ENCODE measurements at places on chromosomes 12 and 14.

- no peak for DNase-seq
Measured at GRCh38 chr12:122363782-122364181, 58.7 kb downstream of the CLIP1 start.

- no peak for DNase-seq
Measured at GRCh38 chr14:76434220-76434619, 58.3 kb downstream of the ESRRB start.

- no peak for DNase-seq
Measured at GRCh38 chr12:89461649-89462612, 62.7 kb downstream of the GALNT4 start.

- no peak for DNase-seq
Measured at GRCh38 chr12:5388581-5389535, 43.0 kb upstream of the NTF3 start.

DNA sequence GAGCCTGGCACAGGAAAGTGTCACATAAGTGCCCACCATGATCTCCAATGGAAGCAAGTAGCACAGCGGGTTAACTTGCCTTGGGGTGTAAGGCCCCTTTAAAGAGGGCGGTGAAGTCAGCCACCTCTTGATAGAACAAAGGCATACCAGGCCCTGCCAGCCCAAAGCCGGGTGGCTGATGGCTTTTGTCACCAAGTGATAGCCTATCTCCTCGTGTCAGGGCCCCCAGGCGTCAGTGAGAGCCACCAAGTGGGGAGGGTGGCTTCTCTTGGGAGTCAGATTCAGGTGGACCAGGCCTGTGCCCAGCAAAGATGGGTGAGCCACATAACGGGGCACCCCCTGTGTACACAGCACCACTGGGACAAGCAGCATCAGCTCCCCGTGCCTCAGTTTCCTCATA, 8.3 kb upstream of the MYL2 start:
- no peak for DNase-seq

GRCh38 chr12:104376650-104377513, 73.3 kb downstream of the EID3 start:
- no peak for DNase-seq

DNA sequence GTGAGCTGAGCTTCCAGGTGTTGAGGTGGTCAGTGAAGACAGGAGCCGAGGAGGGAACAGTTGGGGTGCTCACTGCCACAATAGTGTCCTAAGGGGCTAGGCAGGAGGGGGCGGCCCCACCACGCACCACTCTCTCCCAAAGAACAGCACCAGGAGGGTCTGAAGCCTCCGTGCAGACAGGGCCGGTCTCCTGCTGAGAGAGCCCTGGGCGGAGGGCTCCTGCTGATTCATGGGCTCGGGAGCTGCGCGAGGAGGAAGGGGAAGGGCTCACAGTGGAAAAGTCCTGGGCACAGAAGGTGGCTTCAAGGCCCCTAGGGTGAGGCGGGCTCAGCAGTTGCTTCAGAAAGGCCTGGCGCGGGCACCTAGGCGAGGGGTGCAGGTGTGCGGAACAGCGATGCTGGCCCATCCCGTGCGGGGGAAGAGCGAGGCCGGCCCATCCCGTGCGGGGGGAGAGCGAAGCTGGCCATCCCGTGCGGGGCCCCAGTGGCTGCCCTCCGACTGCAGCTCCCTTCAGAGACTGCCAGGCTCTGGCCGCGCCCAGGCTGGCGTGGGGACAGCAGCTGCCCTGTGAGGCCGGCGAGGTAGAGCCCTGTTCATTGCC, 176.7 kb downstream of the ADGRD1 start:
- DNase-seq: peak; percentile 14

- DNase-seq: no peak
Measured at GRCh38 chr12:25744313-25744712, 191.2 kb upstream of the LMNTD1 start.

Data from activated CD4-positive, alpha-beta memory T cell treated with anti-CD3 and anti-CD28 coated beads, Interleukin-2, amount 10 ng/mL, durations not matched to agents 7 days and 5 days (primary cell).